ENCODE measurements at places on chromosomes 5 and 9.

DNA sequence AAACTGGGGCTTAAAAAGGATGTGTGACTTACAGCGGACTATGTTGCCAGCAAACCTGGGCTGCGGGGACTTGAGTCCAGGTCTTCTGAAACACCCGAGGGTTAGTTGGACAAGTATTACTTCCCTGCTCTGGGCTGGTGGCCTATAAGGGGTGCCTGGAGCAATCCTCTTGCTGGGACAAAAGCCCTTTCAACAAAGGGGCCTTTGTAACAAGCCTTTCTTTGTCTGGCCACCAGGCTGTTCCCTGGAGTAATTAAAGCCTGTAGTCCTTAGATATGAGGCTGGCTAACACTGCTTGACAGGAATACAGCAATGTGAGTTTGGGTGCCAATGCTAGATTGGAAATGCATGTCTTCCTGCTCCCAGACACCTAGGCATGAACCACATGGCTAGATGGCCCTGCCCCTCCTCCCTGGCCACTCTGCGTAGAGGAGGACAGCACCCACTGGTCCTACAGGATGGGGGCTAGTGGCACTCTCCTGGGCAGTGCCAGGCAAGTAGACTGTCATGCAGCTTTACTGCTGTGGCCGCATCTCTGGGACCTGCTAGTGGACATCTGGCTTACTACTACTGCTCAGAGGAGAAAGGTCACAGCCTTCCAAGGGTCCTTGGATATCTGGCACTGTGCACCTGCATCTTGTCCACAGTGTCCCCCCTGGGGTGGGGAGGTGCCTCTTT is 343.1 kb downstream of the ZSWIM6 start:
- peak; percentile 12 for DNase-seq

GRCh38 chr5:137481596-137481995 is 17.5 kb downstream of the SPOCK1 start:
- DNase-seq, result no peak

GRCh38 chr9:108310202-108310601 is 545.6 kb downstream of the ACTL7B start:
- no peak for DNase-seq

DNA sequence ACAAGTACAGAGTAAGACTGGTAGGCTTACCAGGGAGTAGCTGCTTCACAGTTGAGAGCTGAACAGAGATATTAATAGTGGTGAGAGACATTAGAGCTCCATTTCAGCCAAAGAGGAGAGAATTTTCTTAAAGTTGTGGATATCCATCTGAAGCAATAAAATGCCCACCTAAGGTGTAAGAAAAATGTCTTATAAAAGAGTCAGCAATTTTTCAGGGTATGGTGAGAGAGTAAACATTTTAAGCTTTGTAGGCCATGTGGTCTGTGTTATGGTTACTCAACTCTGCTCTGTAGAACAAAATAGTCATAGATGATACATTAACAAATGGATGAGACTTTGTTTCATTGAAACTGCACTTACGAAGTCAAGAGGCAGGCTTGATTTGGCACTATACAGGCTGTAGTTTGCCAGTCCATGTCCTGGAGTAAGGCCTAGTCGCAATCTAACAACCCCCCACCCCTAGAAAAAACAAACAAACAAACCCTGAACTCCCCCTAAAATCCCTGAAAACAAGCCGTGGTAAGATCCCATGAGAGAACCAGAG is 945.4 kb upstream of the SEMA6A start:
- DNase-seq, result no peak

GRCh38 chr9:16029046-16029615 is 476.3 kb downstream of the CCDC171 start:
- no peak for DNase-seq

GRCh38 chr9:83019246-83019645 is 43.7 kb downstream of the RASEF start:
- no peak for DNase-seq

- DNase-seq, result no peak
Measured at GRCh38 chr9:91930475-91930874, 19.6 kb downstream of the ROR2 start.

GRCh38 chr9:34121996-34122395 is 4.5 kb downstream of the DCAF12 start:
- DNase-seq, result no peak

GRCh38 chr5:100772006-100772405 is 131.1 kb downstream of the ST8SIA4 start:
- no peak for DNase-seq

- DNase-seq, result no peak
Measured at GRCh38 chr9:136359774-136360718, 3.5 kb downstream of the DNLZ start.

- no peak for DNase-seq
Measured at GRCh38 chr5:27911216-27911615, 872.8 kb upstream of the CDH9 start.

- DNase-seq, result no peak
Measured at GRCh38 chr5:154118385-154118784, 72.1 kb upstream of the GALNT10 start.

DNA sequence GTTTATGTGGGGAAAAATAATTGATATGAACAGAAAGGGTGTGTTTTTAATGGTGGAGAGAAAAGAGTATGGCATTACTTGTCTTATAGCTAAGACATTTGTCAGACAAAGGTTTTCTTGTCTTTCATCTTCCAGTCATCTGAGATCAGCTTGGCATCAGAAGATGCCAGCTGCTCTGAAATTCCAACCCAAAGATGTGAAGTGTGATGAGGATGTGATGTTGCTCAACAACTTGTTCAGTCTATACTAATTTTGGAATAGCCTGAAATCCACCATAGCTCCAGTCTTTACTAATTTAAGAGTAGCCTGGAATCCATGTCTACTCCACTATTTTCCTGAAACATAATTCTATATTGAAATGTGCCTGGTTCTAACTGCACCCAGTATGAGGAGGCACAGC is 182.3 kb downstream of the CFAP90 start:
- DNase-seq, result no peak

GRCh38 chr5:66888613-66889012 is 292.4 kb downstream of the MAST4 start:
- DNase-seq, result no peak

- DNase-seq, result no peak
Measured at GRCh38 chr9:36128349-36128748, 8.2 kb upstream of the GLIPR2 start.

- DNase-seq, result no peak
Measured at GRCh38 chr9:61673664-61674381, 484.0 kb downstream of the SPATA31A7 start.

DNA sequence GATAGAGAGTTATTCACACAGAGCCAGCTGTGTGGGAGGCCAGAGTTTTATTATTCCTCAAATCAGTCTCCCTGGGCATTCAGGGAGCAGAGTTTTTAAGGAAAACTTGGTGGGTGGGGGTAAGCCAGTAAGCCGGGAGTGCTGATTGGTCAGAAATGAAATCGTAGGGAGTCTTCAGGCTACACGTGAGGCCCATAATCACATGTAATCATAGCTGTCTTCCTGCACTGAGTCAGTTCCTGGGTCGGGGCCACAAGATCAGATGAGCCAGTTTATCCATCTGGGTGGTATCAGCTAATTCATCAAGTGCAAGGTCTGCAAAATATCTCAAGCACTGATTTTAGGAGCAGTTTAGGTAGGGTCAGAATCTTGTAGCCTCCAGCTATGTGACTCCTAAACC is 10.8 kb upstream of the TTC39B start:
- no peak for DNase-seq

DNA sequence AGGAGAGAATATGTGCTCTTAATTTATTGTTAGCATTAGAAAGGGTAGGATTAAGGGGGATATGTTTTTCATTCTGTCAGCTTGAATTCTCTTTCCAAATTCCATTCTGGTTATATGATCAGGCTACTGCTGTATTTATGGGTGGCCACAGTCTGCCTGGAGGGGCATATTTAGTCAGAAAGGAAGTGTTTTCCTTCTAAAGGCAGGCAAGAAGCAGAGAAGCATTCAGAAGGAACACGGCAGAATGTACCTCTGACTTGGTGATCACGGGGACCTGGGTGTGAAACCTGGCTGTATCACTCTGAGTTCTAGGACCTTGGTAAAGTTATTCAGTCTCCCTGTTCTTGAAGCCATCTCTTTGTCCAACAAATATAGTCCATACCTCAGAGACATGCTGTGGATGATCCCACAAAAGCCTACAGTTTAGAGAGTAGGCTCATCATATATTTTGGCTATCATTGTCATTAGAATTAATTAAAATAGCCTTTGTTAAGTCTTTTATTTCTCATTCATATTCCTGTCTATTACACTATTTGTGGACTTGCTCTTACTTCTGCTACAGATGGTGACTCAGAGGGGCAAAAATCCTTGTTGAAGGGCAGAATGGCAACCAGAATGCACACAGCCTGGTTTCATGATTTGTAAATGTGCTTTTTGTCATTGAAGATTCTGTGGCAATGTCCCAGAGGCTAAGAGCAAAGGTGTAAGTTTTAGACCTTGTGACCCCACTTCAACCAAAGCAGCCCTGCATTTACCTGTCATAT is 2.7 kb downstream of the TNC start:
- no peak for DNase-seq

GRCh38 chr5:51960617-51961121 is 577.4 kb downstream of the ISL1 start:
- peak; percentile 7 for DNase-seq

DNA sequence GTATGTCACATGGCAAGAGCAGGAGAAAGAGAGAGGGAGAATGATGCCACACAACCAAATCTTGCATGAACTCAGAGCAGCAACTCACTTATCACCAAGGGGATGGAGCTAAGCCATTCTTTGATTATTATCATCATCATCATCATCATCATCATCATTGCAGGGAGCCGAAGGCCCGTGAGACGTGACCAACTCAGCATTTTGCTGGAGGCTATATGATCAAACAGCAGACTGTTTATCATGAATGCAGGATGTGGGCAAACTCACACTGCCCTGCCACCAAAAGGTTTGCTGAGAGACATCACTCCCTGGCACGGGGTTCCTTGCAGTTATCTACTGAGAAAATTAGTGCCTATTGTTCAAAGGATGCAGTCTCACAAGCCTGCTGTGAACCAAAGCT is 8.6 kb upstream of the ZNF169 start:
- no peak for DNase-seq

GRCh38 chr5:138819081-138819480 is 56.1 kb downstream of the LRRTM2 start:
- DNase-seq, result no peak

GRCh38 chr5:78899922-78900362 is 85.2 kb downstream of the ARSB start:
- peak; percentile 44 for DNase-seq

DNA sequence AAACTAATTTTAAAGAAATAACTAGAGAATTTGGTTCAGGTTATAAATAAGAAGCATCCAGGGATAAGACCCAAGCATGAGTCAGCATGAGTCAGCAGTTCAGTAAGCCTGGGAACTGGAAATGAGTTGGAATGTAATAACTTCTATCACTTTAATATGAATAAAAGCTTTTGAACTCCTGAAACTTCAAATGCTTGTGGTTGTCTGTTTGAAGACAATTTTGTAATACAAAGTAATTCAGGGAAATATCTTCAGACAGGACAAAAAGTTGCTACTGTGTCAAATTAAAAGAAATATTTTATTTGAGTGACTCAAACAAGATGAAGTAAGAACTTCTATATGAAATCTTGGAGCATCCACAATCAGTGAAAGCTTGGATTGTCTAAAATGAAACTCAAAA is 331.2 kb upstream of the DAB2 start:
- DNase-seq, result peak; percentile 63

DNA sequence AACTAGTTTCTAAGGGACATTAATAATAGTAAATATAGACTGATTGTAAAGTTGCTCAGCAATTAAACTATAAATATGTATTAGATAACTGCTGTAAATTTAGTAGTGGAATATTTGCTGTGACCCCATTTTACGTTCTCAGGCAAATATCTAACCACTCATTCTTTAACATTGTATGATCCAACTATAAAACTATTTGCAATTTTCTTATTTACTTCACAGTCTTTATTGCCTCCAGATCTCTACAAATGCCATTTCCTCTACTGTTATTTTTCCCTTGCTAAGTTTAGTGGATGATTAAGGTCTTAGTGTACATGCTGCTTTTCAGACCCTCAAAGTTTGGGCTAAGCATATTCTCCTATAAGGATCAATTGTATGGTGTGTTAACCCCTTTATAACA is 526.2 kb upstream of the ST8SIA4 start:
- no peak for DNase-seq

- DNase-seq, result no peak
Measured at GRCh38 chr9:1748407-1748806, 266.7 kb upstream of the SMARCA2 start.

All from HCT116 (cell line).